ENCODE measurements at places on chromosomes 6 and 20.

DNA sequence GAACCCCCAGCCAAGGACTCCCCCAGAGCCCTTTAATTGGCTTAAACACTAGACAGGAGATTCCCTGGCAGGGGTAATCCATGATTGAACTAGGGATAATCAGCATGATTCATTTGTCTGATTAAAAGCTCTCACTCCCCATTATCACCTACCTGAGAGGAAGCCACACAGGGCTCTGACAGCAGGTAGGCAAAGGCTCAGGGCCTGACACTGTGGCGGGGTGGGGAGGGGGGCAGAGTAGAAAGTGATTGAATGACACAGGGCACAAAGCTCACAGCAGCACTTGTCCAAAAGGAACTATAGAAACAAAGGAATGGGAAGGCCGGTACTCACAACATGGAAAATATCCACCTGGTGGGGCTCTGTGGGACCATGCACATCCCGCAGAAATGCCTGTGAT lies 231.6 kb downstream of the MAFB start:
- DNase-seq = no peak

- DNase-seq = no peak
These were observed 208.8 kb downstream of the RNF144B start for GRCh38 chr6:18595774-18596530.

DNA sequence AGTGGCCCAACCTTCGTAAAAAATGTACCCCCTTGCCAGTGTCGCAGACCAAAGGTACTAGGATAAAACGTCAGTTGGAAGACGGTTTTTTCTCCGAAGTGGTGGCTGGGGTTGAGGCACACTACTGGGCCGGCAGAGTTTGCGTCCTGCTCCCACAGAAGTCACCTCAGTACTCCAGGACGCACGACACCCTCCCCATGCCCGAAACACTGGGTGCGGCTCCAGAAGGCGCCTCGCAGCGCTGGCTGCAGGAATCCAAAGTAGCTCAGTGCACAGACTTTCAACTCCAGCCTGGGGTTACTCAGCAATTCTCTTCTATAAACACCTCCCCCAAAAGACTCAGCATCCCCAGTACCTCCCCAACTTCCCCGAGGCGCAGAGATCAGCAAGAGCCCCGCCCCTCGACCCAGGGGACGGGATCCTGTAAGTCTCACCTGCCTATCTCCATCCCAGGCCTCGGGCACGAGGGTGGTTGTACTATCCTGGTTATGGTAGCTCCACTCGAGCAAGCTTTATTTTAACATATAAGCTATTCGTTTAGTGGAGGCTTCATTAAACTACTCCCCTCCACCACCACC lies 88.2 kb downstream of the ZFP64 start:
- DNase-seq = no peak

GRCh38 chr6:143859891-143860660 lies 4.2 kb upstream of the ZC2HC1B start:
- no peak for DNase-seq

- DNase-seq = no peak
These were observed 82.4 kb upstream of the SUPT3H start for GRCh38 chr6:45460166-45460565.

Measured in activated CD4-positive, CD25-positive, alpha-beta regulatory T cell (primary cell).